ENCODE measurements at places on chromosomes 6 and 20.

DNA sequence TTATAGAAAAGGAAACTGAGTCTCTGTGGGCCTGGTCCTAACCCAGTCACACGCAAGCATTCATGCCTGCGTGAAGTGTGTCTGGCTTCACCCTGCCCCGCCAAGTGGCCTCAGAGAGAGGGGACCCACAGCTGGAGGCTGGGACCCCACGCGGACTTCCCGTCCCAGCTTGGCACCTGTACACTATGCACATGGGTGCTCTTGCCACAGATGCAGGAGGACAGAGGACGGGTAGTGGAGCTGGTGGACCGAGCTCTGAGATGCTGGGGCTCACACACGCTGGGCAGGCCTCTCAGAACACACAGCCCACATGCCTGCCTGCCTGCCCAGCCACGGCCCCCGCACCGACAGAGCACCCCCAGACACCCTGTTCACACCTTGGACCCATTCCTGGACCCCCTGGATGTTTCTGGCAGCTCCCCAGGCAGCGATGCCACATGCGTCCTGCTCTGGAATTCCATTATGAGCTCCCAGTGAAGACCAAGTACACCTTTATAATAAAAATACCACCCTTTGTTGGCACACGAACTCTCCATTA lies 24.9 kb upstream of the SMOC2 start:
- DNase-seq = no peak

DNA sequence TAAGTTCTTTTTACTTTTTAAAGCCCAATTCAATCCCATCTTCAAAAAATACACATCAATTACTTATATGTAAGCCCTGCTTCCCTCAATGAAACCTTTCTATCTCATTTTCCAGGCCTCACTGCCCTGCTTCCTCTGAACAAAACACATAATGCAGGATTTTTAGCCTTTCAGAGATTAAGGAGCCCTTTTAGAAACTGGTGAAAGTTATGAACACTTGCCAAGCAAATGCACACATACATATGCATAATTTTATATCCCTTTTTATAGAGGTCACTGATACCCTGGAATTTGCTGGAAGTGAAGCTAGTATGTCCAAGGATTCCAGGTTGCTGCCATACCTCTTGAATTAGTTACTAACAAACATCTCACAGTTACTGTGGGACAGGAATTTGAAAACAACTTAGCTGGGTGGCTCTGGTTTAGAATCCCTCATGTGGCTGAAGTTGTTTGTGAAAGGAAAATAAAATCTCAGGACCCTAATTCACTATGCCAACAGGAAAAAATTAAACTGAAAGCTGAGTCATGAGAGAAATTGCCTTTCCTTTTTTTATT lies 75.8 kb downstream of the UBE3D start:
- DNase-seq = no peak

DNA sequence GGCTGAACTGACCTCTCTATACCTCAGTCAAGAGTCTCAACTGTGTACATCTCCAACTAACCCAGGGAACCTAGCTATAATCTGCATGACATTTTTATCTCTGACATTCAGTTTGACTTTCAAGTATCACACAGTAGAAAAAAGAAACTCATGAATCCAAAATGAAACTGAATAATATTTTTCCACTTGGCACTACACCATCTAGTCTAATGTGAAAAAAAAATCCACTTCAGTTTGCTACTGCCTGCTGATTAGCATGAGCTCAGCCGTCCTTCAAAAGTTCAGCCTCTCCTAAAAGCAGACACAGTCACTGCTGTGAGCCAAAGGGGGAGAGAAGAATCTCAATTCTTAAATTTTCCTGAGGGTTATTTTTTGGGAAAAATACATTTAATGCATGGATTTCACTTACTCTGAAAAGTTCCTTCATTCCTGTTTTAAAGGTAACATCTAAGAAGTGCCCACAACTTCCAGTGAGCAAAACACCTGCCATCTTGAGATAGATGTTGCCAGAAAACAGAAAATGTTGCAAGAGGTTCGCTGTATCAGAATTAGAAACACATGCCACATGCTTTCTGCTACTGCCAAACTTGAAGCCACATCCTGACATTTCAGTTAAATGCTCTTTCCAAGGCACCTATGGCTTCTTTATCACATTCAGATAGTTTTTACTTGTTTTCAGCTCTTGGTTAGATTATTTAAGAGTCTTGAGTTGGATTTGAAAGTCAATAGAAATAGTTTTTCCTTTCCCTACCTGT lies 95.4 kb downstream of the MKKS start:
- DNase-seq = no peak

DNA sequence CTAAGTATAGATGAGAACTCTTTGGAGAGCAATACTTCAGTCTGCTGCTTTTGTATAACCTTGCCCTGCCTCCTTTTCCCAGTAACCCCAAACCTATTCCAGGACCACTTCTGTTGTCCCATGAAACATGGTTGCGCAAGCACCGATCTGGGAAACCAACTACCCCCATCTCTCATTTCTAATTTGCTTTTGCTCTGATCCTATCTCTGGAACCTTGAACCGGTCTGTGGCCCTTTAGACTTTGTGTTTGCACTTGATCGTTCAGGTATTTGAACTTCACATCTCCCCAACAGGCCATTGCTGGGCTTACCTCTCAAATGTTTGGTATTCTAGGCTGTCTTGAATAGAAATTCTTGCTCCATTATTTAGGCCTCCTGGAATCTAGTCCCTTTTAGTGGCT lies 25.0 kb downstream of the L3MBTL3 start:
- no peak for DNase-seq

DNA sequence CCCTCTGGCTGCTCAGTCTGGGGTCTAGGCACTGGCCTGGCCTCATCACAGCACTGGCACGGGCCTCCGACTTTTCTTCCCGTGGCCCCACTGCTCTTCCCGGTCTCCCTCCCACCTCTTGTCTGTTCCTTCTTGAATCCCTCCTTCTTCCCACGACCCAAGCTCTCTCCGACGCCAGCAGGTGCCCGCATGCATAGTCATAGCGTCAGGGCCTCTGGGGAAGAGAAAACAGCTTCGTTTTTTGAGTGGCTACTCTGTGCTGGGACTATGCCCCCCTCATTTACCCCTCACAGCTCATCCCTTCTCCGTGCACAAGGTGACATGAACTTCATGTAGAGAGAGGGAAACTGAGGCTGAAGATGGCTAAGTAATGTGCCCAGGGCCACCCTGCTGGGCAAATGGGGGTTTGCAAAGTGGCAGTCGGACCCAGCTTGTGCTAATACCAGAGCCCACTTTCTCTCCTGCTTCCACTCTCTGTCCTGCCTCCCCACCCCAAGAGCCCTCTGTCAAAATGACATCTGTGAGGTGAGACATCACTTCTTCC lies 59.2 kb downstream of the SYNJ2 start:
- no peak for DNase-seq

DNA sequence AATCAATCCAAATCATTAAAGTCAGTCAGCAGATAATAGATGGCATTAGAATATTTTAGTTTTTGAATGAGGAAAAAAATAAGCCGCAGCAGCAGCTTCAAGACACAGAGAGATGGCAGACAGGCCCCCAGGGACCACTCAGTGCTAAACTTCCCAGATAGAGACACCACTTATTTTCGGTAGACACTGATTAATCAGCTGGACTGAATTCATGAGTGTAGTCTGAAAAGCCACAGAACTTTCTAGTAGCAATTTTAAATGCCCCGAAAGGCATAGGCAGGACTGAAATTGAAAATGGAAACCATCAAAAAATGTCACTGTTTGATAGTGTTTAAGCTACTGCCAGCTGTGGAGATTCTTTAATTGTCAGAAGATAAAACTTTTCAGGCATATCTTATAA lies 3.1 kb upstream of the CLDN20 start:
- DNase-seq = no peak

DNA sequence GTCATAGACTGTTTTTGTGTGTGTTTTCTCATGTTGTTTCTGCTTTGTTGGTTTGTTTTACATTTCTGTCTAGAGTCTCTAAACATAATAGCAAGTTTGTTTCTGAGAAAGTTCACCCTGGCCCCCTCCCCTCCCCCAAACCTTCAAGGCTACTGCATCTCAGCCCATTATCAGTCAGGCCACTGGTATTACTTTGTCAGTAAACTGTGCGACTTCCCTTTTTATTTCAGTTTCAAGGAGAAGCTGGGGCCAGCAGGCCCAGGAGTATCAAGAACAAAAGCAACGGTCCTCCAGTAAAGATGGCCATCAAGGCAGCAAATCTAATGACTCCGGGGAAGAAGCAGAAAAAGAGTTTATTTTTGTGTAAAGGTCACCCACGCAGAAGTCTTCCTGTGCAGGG lies 32.8 kb upstream of the SCGN start:
- no peak for DNase-seq

DNA sequence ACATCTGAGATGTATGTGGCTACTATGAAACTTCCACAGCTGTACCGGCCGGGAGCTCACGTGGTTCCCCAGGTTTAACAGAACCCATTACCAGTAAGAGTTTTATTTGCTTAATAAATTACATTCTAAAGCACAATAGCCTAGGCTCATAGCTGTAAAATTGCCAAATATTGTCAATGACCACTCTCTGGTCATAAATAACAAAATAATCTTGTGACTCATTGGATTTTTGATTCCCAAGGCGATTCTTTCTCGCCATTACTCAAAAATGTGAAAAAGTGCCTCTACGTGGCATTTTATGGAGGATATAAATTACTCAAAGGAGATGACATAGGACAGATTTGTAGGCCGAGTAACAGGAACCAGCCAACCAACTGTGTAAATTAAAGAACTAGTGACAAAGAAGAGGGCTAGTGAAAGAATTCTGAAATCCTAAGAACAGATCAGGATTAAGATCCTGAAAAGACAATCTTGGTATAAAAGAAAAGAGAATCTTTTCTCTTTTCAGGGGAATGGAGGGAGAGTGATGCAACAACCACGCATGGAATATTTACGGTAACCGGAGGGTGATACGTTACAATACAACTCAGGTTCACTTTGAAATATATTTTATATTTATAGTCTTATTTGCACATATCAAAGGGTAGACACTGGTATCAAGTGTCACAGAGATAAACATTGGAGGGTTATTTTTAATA lies 199.7 kb downstream of the FOXC1 start:
- DNase-seq = no peak

GRCh38 chr6:101268541-101268940 lies 125.0 kb upstream of the GRIK2 start:
- DNase-seq = no peak

GRCh38 chr6:166556336-166556735 lies 30.1 kb downstream of the RAMACL start:
- no peak for DNase-seq

GRCh38 chr6:24891004-24891403 lies 44.8 kb downstream of the RIPOR2 start:
- no peak for DNase-seq

- no peak for DNase-seq
These were observed 2.4 kb upstream of the PTGIS start for GRCh38 chr20:49570161-49570827.

DNA sequence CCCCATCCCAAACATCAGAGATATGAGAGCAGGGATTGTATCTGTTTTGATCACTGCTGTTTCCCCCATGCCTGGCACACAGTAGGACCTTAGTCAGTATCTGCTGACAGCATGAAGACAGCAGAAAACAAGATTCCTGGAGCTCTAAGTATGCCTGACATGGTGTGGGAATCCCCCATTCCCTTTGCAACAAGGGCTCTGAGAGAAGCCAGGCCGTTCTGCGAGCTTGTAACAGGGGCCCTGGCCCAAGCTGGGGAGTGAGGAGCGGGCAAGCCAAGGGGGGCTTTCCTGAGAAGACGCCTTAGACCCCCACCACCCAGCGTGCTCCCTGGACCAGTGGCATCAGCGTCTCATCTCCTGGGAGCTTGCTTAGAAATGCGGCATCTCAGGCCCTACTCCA lies 25.2 kb downstream of the PREX1 start:
- DNase-seq = no peak

- no peak for DNase-seq
These were observed 9.2 kb upstream of the FAM83C start for GRCh38 chr20:35301426-35301825.

DNA sequence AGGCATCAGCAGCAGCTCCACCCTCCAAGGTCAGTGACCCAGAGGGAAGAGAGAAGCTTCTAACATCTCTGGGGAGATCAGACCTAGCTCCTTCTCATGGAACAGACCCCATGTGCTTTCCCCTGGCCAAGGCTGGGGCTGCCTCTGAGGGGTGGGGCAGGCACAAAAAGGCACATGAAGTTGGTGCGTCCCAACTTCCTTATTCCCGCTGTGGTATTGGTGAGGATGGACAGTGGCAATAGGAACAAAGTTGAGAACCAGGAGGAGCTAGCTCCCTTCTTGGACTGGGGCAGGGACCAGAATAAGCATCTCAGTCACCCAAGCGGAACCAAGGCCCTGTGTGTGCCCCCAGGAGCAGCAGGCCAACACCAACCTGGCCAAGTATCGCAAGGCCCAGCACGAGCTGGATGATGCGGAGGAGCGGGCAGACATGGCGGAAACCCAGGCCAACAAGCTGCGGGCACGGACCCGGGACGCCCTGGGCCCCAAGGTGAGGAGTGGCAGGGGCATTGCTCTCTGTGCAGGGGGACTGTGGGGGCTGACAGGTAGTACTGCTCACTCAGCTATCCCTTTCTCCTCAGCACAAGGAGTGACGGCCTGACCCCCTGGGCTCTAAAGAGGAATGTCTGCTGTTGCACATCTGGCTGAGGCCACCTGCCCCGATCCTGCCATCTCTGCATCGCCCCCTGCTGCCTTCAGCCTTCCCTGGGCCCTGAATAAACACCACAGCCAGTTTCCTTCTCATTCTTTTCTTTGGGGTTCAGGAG lies 46.1 kb downstream of the MYH7B start:
- no peak for DNase-seq

- no peak for DNase-seq
These were observed 16.1 kb downstream of the PLAGL2 start for GRCh38 chr20:32191422-32191821.

- no peak for DNase-seq
These were observed 45.0 kb downstream of the QKI start for GRCh38 chr6:163459536-163459935.

GRCh38 chr20:63206878-63207277 lies 9.1 kb downstream of the YTHDF1 start:
- DNase-seq = no peak

GRCh38 chr6:170096191-170096802 lies 194.6 kb downstream of the DLL1 start:
- DNase-seq = no peak

- no peak for DNase-seq
These were observed 868 bp downstream of the SRSF3 start for GRCh38 chr6:36594816-36595643.

- no peak for DNase-seq
These were observed 28.8 kb upstream of the ZBP1 start for GRCh38 chr20:57648878-57649616.

- DNase-seq = no peak
These were observed 813.4 kb downstream of the MAFB start for GRCh38 chr20:39875492-39876110.

DNA sequence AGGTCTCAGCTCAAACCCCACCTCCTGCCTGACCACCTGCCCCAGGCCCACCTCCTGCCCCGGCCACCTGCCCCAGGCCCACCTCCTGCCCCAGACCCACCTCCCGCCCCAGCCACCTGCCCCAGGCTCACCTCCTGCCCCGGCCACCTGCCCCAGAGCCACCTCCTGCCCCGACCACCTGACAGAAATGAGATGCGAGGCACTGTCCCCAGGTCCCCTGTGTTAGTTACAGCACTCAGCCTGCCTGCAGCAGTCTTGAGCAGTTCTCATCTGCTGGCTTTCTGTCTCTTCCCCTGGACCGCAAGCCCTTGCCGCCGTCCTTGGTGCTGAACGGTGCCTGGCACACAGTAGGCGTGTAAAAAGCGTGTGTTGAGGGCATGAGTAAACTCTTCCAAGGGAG lies 79.5 kb downstream of the CDH4 start:
- DNase-seq = no peak

- no peak for DNase-seq
These were observed 465.2 kb upstream of the CITED2 start for GRCh38 chr6:139839506-139840156.
